ENCODE measurements at places on chromosomes 13 and 19.

GRCh38 chr13:46953941-46954340 is 57.1 kb upstream of the HTR2A start:
- DNase-seq: no peak

GRCh38 chr19:37966662-37967231 is 59.7 kb downstream of the SIPA1L3 start:
- DNase-seq: no peak

DNA sequence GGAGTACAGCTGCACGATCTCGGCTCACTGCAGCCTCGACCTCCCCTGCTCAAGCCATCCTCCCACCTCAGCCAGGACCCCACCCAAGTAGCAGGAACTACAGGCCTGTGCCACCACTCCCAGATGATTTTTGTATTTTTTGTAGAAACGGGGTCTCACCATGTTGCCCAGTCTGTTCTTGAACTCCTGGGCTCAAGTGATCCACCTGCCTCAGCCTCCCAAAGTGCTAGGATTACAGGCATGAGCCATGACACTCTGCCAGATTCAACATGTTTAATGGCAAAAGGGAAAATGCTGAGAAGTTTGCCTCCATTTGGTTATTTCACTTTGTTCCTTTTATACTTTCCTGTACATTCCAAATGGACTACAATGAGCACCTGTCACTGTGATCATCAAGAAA is 65.8 kb downstream of the ZIC5 start:
- no peak for DNase-seq

DNA sequence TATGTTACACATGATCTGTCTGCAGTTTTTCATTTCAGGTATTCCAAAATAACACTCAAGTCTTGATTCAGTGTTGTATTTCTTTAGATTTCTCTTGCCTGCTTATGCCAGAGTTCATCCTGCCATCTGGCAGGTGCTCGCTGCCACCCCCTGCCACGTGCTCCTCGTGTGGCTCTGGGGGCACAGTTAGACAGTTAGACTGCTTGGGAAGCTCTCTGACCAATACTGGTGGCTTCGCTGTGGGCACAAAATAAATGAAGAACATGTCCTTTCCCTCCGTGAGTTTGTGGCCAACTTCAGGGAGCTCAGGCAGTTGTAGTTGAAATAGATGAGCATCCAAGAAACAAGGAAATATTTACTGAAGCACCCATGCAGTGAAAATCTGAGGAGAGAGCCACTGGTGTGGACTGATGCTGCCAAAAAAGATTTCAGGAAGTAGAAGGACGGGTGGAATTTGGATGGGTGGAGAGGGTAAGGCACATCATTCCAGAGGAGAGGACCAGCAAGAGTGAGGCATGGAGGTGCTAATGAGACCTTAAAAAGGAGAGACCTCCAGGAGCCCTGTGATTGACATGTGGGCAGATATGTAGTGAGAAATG is 37.5 kb upstream of the GPR183 start:
- no peak for DNase-seq

DNA sequence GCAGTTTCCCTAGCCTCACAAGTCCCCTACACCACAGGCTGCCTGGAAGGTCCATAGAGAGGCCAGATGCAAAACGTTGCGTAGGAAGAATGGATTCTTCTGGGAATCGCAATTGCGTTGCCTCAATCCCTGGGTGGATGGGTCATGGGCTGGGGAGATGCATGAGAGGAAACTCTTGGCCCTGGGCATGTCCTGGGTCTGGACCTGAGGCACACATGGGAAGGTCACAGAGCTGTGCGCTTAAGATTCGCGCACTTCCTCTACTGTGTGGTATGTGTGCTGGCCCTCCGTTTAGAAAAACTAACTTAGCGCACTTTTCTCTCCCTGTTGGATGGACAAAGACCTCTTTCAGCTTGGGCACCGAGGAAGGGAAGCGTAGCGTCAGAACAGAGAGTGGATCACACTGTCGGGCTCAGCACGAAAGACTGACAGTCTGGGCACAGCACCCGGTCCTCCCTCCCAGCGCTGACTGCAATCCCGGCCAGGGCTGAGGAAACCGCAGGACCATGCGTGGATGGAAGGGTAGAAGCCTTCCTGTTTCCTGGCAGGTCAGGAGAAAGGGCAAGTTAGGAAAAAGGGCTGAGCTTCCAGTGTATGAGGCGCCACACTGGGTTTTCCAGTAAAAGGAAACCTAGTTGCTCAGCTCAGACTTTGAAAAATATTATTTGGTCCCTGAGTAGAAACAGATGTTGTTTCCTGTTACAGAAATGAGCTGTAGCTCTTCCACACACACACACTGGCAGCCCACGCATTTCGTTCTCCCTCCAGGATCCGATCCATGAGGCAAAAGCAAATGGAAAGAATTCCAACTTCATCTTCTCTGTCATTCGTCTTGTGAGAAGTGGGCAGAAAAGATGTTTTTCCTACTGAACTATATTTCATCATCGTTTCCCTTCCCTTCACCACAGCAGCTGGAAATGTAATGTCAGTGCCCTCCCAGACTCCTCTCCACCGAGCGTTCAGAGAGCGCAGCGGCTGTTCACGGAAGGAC is 86.0 kb downstream of the ING1 start:
- peak; percentile 72 for DNase-seq

DNA sequence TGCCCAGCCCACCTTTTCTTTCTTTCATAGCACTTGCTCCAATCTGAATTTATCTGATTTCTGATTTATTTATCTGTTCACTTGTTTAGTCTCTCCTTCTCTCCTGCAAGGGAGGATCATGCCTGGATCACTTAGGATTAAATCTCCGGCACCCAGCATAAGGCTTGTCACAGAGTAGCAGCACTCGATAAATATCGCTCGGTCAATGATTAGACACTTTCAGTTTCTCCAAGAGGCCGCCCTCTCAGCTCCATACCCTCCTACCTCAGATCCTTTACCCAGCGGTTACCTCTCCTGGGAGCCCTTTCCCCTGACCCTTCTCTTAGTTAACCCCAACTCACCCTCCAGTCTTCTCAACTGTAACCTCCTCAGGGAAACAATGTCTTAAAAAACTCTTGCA is 1.4 kb downstream of the CLIP3 start:
- DNase-seq: no peak

GRCh38 chr19:351976-352625 is 7.5 kb upstream of the MIER2 start:
- no peak for DNase-seq

DNA sequence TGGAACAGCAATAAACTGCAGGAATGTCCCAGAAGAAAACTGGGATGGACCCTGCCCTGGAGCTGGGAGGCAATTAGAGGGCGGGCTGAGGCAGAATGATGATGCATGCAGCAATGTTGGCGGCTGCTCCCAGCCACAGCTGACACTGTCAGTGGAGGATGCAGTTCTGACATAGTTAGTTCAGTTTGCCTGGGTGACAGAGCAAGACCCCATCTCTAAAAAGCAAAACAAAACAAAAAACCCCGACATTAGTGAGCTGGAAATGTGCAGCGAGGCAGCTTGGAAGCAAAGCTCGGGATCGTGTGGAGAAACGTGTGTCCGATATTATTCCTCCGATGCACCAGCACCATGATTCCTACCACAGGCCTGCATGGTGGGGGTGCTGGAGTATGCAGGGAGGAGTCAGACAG is 110.1 kb upstream of the UQCRFS1 start:
- no peak for DNase-seq

- DNase-seq: peak; percentile 96
Measured at GRCh38 chr19:8569066-8569771, 8.0 kb downstream of the MYO1F start.

DNA sequence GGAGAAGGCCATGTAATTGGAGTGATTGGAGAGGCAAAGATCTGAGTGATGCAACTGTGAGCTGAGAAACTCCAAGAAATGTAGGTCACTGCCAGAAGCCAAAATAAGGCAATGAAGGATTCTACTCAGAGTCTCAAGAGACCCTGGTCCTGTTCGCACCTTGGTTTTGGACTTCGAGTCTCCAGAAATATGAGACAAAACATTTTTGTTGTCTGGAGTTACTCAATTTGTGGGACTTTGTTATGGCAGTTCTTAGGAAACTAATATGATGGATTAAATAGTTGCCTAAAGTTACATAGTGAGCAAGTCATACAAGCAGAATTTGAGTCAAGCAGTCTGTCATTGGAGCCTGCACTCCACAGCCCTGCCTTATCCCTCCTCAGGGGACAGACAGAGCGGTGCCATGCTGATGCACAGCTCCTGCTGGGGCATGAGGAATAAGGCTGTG is 104.2 kb downstream of the ITGBL1 start:
- DNase-seq: peak; percentile 72

DNA sequence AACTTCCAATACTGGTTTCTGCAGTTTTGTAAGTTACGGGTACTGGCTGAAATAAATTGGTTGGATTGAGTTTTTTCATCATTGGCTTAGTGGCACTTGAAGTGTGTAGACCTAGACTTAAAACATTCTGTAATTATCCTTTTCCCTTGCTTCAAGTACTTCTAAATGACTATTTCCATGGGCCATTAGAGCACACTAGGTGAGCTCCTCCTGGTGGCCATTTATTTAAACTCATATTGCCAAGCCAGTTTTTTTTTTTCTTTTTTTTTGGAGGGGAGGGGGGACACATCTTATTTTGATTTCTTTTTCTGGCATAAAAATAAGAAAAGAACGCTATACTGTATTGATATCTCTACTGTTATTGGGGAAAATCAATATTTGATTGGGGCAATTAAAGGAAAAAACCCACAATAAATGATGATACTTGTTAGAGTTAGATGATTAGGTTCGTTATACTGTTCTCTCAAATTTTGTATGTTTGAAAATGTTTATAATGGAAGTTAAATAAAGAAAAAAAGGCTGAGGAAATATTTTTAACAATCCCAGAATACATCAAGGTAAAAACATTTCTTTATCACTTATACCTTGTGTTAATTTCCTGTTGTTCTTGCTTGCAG is 82.9 kb downstream of the PDS5B start:
- DNase-seq: peak; percentile 46

- DNase-seq: peak; percentile 80
Measured at GRCh38 chr13:48571126-48571913, 38.4 kb upstream of the RCBTB2 start.

DNA sequence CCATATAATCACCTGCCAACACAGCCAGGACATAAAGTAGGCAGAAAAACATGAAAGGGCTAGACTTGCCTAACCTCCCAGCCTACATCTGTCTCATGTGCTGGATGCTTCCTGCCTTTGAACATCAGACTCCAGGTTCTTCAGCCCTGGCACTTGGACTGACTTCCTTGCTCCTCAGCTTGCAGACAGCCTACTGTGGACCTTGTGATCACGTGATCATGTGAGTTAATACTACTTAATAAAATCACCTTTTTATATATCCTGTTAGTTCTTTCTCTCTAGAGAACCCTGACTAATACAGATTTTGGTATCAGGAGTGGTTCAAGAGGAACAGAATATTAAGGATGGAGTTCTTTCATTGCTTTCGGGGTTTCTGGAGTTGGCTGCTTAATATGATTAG is 2867.6 kb downstream of the PCDH9 start:
- DNase-seq: no peak

DNA sequence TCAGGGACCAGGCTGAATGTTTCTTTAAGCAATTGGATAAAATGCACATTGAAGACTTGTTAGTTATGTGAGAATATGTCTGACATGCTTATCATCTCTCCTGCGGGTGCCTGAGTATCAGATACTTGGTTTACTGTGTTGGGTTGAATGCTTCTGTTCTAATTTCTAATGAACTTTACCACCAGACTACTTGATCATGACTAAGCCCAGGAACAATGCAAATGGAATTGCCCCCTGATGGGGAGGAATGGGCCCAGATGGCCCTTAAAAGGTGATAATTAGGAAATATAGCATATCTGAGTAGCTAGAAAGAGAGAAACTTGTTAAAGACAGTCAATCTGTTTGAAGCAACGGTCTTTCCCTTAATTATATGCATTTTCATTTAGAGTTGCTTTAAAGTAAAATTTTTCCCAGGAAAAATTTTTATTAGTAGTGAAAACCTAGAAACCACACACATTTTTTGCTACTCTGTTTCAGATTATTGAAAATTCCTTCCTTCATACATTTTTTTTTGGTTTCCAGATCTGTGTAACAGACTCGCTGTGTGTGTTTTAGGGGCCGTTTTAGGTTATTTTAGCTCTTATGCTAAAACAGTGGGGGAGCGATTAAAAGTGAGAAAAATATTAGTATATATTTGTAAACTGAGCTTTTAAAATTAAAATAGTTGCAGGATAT is 186.6 kb downstream of the TM9SF2 start:
- DNase-seq: no peak

- DNase-seq: peak; percentile 100
Measured at GRCh38 chr19:3035542-3036118, 6.5 kb upstream of the TLE2 start.

DNA sequence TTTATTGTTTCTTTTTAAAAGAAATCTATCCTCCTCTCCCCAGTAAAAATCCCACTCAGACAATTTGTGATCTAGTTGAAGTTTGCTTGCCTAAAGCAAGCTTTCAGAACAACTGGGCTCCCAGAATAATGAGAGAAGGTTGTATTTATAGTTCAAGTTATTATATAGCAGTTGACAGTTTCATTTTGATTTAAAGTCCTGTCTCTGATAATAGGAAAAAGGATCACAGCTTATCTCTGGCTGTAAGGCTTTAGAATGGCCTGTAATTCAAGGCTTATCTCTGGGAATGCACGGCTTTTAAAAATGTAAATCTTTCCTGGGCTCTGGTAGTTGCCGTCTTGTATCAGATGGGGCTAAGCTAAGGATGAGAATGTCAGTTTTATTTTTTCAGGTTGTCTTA is 123.3 kb upstream of the TMTC4 start:
- DNase-seq: no peak

GRCh38 chr19:41206926-41207750 is 11.9 kb upstream of the AXL start:
- peak; percentile 37 for DNase-seq

DNA sequence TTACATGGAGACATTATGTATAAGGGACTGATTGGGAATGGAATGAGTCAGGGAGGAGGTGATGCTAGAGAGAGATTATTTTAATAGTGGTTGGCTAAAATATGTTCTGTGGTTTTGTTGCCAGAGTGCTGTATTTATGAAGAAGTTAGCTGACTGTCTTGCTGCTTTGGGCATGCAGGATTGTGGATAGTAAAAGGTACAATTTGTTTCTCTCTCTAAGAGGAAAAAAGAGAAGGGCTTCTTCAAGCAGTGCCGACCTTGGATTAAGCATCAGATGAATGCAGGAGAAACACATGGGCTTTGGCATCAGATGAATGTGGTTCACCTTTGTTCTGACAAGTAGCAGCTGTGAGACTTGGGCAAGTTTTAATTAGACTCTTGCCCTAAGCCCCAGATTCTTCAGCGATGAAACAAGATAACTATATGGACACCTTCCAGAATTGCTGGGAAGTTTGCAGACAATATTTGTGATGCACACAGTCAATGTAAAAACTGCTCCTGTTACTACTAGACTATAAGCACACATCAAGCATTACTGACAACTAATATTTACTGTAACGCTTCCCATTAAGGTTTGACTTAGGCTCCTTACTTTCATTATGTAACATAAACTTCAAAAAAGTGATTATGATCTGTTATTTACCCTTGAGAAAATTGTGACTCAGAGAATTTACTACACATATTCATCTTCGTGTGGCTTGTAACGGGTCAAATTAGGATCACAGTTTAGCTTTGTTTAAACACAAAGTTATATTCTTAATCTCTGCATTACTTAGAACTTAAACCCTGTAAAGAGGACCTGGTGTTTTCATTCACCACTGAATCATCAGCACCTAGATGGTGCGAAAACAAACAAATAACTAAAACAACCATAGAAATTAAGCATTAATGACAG is 824.0 kb downstream of the PCDH9 start:
- DNase-seq: peak; percentile 14

All from AG08395 (cell line).